Neuronal stem cell (in vitro differentiated cells): ENCODE measurements at places on chromosomes 12 and 14.

DNA sequence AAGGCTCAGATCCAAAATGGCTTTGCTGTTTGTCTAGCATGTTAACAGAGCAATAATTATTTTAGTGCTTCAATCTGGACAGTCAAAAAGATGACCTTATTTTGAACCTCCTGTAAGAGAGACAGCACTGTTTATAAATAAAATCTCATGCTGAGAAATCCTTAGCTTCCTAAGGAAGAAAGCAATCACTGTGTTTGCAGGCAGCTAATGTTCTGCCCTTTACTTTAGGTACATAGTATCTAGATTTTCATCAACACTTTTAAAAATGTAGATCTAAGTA lies 105.3 kb downstream of the PRKD1 start:
- no peak for DNase-seq
- no peaks in the 10 kb centered on the region for H3K27me3 ChIP-seq
- no peak overlapping the region for H3K27ac ChIP-seq
- no peak overlapping the region for H3K4me3 ChIP-seq
- H3K4me1 ChIP-seq: peaks cover 9% of the 10 kb centered on the region

DNA sequence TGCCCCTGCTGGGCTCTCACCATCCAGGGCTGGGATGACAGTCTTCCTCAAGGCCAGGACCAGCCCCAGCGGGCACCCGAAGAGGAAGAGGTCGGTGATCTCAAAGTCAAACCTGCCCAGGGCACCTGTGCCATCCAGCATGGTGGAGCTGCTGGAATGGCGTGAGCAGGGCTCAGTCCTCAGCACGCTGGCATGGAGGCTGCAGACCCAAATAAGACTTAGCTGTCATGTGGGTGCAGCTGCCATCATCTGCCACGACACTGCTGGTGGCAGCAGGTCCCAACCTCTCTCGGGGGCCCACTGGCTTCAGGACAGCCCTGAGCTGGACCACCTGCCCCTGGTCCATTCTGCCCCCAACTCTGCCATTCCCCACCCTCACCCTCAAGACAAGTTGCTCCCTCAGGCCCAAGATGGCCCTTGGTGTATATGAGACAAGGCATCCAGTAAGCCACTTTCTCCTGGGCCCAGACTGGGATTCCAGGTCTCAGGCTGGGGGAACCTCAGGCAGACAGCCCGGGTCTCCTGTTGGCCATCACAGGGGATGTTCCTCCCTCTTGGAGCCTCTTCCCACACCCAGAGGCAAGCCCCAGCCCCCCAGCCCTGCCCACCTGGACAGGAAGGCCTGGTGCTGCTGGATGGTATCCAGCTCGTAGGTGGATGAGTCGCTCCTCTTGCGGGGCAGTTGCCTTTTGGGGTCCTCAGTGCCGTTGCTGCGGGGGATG lies 14.5 kb downstream of the ARL6IP4 start:
- DNase-seq: no peak
- peaks cover 6% of the 10 kb centered on the region for H3K36me3 ChIP-seq
- no peaks in the 10 kb centered on the region for H3K27me3 ChIP-seq
- H3K4me3 ChIP-seq: no peak overlapping the region
- no peak overlapping the region for H3K27ac ChIP-seq
- H3K4me1 ChIP-seq: no peaks in the 10 kb centered on the region

GRCh38 chr12:113278633-113279032 lies 56.3 kb downstream of the SLC8B1 start:
- H3K27ac ChIP-seq: no peak overlapping the region

DNA sequence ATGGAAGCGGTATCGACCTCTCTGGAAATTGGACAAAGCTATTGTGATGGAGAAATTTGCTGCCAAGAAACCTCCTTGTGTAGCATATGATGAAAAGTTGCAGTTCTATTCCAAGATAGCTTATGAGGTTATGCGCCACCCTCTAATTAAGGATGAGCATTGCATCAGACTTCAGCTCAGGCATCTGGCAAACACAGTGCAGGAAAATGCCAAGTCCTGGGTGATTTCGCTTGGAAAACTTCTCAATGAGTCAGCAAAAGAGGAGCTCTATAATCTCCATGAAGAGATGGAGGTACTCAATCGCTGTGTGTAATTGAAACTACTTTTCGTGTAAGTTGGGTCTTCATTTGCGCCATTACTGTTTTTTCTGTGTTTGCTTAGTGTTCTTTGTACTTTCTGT lies 51.2 kb downstream of the DNAH10 start:
- no peaks in the 10 kb centered on the region for H3K4me1 ChIP-seq
- no peak overlapping the region for H3K27ac ChIP-seq
- H3K27me3 ChIP-seq: no peaks in the 10 kb centered on the region
- no peak overlapping the region for H3K4me3 ChIP-seq
- DNase-seq: no peak

DNA sequence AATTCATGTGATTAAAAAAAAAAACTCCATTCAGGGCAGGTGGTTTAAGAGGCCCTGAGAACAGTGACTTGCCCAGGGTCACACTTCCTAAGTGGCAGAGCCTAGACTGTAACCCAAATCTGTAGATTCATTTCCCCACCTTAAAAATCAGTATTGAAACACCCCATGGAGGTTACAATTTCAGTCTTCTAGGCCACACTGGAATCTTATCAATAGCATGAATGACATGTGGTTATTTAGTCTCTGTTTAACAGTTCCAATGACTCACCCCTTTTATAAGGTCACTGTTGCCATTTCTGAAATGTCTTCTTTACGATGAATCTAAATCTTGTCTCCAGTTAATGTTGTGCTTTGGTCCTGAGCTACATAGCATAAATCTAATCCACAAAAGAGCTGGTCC lies 262.3 kb upstream of the GRIP1 start:
- H3K27ac ChIP-seq: no peak overlapping the region
- no peak for DNase-seq
- no peak overlapping the region for H3K4me3 ChIP-seq
- H3K4me1 ChIP-seq: peaks cover 14% of the 10 kb centered on the region

DNA sequence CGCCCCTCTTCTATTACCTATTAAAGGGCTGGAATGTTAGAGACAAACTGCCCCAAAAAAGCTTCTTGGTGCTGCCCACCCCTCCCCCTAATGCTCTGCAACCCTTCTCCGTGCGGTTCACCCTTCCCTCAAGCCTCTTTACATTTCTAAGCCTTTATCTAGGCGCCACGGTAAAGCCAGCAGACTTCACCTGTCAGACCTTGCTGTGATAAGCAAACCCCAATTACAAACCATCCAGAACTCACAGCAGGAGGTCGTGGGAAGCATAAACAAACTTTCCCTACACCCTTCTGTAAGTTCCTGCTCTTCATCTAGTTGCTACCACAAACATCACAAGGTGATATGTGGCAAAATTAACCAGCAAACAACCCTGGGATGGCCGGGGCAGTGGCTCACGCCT lies 56.8 kb downstream of the MOK start:
- no peak overlapping the region for H3K27ac ChIP-seq
- DNase-seq: no peak
- H3K4me3 ChIP-seq: no peak overlapping the region
- H3K27me3 ChIP-seq: no peaks in the 10 kb centered on the region

DNA sequence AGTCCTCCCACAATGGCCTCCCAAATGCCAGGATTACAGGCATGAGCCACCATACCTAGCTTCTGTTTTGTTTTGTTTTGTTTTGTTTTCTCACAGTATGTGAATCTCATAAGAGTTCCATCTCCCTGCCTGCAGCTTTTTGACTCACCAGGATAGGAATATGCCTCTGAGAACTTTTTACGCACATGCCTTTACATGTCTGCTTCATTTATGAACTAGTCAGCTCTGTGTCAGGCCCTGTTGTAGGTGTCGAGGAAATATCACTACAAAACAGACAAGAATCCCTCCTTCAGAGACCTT lies 89.0 kb downstream of the BORCS5 start:
- H3K36me3 ChIP-seq: no peaks in the 10 kb centered on the region
- H3K4me3 ChIP-seq: no peak overlapping the region
- no peak overlapping the region for H3K27ac ChIP-seq
- DNase-seq: no peak
- H3K27me3 ChIP-seq: no peaks in the 10 kb centered on the region

DNA sequence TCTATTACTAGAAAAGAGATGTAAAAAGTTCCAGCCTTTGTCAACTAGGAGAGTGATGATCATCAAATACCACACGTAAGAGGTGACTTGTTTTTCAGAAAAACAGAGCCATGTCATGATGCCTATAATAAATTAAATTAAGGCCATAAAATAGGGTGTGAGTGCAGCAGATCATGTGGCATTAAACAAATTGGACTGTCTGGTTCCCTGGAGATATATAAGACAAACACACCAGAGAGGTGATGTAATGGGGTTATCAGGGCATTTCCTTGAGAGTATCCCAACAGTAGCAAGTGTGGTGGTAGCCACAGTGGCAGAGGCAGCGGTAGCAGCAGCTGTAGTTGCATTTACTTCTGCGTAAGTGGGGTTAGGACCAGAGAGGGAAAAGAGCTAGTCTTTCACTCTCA lies 14.6 kb upstream of the GALNT6 start:
- H3K27ac ChIP-seq: no peak overlapping the region
- no peak for DNase-seq
- H3K4me1 ChIP-seq: no peaks in the 10 kb centered on the region
- H3K27me3 ChIP-seq: no peaks in the 10 kb centered on the region
- no peak overlapping the region for H3K4me3 ChIP-seq

DNA sequence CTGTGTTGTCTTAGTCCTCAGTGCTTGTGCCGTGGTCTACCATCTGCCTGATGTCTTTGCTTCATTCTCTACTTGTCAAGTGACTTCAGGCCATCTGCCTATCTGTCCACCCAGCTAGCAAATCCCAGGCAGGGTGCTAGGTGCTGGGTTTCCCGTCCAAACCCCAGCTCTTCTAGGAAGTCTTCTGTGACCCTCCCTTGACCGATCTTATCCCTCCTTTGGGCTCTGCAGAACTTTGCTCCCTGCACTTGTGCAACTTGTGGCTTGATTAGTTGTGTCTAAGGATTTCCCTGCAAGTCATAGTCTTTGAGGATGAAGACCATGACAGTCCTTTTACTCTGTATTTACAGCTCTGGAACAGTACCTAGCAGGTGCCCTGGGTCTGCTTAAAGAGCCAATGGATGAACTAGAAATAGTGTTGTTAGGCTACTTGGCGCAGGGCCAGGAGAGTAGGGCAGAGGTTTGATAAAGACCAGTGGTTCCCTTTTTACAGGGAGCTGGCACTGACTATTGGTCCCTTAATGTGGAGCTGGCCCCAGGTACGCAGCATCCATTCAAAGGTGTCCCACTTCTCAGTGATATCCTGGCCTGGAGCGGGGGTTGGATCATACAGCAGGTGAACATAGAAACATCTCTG lies 60.1 kb downstream of the ADCK1 start:
- H3K27me3 ChIP-seq: no peaks in the 10 kb centered on the region
- H3K36me3 ChIP-seq: no peaks in the 10 kb centered on the region
- no peak for DNase-seq
- no peak overlapping the region for H3K27ac ChIP-seq
- H3K4me3 ChIP-seq: no peak overlapping the region

DNA sequence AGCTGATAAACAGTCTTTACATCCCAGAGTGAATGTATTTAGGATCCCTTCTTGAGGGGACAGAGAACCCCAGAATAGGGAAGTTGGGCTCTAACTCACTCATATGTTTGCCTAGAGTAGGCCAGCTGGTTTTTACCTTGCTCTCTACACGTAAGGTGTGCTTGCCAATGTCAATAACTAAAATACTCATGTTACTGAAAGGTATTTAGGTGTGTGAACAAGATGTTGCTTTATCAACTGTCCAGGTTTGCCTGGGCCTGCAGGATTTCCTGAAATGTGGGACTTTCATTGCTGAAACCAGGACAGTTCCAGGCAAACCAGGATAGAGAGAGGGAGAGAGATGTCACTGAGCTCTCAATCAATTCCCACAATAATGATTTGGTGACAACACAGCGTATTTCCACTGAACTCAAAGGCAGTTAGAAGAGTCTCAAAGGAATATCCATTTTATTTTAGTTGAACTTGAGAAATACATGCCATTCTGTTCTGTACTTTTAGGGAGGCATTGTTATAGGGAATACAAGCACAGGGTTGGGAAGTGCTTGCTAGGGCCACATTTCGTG lies 171.7 kb downstream of the NRXN3 start:
- no peak overlapping the region for H3K4me3 ChIP-seq
- H3K27ac ChIP-seq: no peak overlapping the region
- DNase-seq: no peak

DNA sequence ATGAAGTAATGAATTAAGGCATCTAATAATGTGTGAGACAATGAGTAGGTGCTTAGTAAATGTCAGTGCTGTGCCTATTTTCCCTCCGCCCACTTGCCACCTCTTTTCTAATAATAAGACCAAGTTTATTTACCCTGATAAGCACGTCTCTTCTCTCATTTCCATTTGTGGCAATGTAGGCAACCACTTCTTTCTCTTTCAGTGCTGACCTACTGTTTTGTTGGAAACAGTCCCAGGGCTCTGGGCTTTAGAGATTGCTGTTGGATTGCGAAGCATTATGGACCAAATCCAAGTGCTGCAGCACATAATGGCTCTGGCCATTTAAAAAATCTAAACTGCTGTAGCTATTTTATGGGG lies 141.3 kb upstream of the PLEKHG7 start:
- H3K4me1 ChIP-seq: peaks cover 3% of the 10 kb centered on the region
- H3K27me3 ChIP-seq: no peaks in the 10 kb centered on the region
- no peaks in the 10 kb centered on the region for H3K36me3 ChIP-seq
- no peak for DNase-seq

- no peaks in the 10 kb centered on the region for H3K36me3 ChIP-seq
- no peaks in the 10 kb centered on the region for H3K4me1 ChIP-seq
Observed at GRCh38 chr14:80146941-80147340, 64.4 kb downstream of the DIO2 start.

DNA sequence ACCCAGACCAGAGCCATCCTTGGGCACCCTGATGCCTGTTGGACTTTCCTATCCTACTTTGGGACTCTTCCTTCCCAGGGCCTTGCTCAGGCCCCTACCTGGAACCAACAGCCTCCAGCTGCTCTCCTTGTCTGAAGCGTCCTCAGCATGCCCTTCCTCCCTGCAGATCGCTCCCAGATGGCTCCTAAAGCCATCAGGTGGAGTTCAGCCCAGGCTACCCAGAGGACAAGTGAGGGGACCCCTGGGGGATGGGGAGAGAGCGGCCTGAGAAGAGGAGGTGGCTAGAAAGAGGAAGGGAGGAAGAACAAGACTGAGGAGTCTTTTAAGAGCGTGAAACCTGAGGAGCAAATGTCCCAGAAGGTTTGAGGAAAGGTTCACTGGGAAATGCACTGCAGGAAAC lies 236.6 kb downstream of the ZFP36L1 start:
- DNase-seq: no peak
- H3K4me1 ChIP-seq: peaks cover 1% of the 10 kb centered on the region
- H3K27ac ChIP-seq: no peak overlapping the region
- no peak overlapping the region for H3K4me3 ChIP-seq
- no peaks in the 10 kb centered on the region for H3K27me3 ChIP-seq

- H3K36me3 ChIP-seq: no peaks in the 10 kb centered on the region
- H3K27ac ChIP-seq: no peak overlapping the region
- no peaks in the 10 kb centered on the region for H3K27me3 ChIP-seq
- no peak for DNase-seq
- no peak overlapping the region for H3K4me3 ChIP-seq
- H3K4me1 ChIP-seq: no peaks in the 10 kb centered on the region
Observed at GRCh38 chr12:81718616-81719015, 40.5 kb downstream of the PPFIA2 start.
